Neural crest cell (in vitro differentiated cells): ENCODE measurements at places on chromosomes 3 and 15. TPM values are rescaled to one million over a fixed set of nuclear protein-coding genes. Genes with fewer than 3 reads are reported as not detected.

- no peak for DNase-seq
Observed at GRCh38 chr3:174440253-174440701, 418.9 kb upstream of the NAALADL2 start.

DNA sequence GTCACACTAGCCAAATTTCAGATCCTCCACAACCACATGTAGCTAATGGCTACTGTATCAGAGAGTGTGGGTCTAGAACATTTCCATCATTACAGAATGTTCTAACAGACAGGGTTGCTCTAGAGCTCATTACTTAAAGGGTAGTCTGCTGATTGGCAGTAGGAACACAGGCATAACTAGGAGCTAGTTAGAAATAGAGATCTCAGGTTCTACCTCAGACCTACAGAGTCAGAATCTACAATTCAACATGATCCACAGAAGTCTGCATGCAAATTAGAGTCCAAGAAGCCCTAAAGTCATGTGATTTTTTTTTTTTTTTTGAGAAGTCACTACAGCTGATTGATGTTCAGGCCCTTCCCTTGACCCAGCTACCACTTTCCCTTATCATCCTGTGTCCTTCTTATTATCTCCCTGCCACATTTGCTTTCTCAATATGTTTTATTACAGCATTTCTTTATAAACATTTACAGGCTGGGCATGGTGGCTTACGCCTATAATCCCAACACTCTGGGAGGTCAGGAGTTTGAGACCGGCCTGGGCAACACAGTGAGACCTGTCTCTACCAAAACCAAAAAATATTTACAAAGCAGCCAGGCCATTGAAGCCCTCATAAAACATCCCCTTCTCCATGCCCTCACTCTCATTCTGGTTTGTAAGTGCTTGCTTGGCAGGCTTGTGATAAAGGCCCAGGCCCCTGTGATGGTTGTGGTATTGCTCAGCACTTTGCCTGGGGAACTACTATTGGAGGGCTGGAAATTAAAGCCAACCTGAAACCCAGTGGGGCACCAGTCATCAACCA, 3.8 kb upstream of the ABHD5 start:
- no peak for DNase-seq

DNA sequence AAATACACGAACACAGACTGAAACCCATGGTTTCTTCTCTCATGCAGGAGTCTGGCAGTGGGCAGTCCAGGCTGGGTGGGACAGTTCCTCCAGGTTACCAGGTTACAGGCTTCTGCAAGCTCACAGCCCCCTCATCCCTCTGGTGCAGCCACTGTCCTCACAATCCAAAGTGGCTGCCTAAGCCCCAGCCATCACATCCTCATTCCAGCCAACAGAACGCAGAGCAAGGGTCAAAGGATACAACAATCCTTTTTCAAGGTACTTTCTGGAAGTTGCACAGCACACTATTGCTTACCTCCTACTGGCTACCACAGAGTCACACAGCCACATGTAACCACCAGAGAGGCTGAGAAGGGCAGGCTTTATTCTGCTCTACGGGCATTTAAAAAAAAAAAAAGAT, 154.6 kb downstream of the NUP210 start:
- no peak for DNase-seq

GRCh38 chr15:66941791-66942190, 123.6 kb upstream of the SMAD3 start:
- DNase-seq: no peak

DNA sequence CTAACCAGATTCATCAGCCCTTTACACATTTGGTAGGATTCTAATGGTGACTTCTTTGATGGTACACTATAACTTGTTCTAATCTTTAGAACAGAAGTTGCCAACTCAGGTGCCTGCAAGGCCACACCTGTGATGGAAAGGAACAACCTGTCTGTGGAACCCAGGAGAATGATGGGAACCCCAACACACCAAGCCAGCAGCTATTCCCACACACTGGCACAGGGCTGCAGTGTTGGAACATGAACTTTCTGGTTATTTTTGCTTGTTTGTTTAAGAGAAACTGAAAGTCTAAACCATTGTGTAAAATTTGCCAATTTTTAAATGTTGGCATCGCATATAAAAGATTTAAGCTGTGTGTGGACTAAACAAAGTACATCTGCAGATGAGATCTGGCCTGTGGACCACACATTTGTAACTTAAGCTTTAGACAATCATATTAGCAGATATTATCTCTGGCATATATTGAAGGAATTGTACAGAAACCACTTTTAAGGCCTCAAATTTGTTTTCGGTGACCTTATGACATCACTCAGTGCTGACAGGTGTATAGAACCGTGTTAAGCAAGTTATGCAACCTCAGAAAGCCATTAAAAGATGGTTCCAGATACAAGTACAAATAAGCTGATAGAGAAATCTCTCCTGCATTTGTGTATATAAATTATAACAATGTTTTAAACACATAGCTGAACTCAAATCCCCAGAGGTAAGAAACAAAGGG, 242.9 kb downstream of the SLC9A9 start:
- no peak for DNase-seq

DNA sequence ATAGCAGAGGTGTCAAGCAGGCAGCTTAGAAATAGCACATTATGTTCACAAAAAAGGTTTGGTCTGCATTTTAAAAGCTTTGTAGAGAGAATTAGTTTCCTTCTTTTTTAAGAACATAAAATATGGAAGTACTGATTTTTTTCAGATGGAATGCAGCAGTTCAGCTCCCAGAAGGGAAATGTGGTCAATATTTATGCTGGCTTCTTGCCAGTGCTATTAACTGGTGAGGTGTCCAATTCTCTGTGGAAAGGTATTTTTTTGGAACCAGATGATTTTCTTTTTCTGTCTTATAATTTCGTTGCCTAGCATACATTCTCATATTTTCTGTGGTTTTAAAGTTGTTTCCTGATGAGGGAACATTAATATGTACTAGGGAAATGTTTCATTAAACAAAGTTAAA, 211.4 kb upstream of the ZNF385D start:
- no peak for DNase-seq

GRCh38 chr3:17942856-17943255, 200.4 kb upstream of the TBC1D5 start:
- no peak for DNase-seq

CGNL1 gene
- total RNA-seq: 1.2 and 1.3 TPM in 2 replicates
